ENCODE measurements at places on chromosomes 13 and 19.

DNA sequence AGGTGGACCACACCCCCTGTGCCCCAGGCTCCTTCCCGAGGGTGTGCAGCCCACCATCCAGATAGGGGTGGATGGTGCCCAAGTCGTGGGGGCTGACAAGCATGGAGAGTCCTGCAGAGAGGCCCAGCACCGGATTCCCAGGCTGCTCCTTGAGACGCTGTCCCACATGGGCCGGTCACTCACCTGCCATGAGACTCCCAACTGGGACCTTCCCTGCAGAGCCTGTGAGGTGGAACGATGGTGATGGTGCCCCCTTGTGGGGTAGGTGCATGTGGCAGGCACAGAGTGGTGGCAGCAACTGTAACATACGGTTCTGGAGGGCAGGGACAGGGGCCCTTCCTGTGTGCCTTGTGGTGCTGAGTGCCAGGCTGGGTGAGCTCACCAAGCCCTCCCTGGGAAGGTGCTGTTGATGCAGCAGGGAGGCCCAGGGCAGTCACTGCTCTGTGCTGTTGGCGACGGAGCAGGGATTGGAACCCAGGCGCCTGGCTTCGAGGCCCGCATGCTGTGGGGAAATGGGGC is 33.1 kb downstream of the PPP1R37 start:
- DNase-seq: peak; percentile 40

DNA sequence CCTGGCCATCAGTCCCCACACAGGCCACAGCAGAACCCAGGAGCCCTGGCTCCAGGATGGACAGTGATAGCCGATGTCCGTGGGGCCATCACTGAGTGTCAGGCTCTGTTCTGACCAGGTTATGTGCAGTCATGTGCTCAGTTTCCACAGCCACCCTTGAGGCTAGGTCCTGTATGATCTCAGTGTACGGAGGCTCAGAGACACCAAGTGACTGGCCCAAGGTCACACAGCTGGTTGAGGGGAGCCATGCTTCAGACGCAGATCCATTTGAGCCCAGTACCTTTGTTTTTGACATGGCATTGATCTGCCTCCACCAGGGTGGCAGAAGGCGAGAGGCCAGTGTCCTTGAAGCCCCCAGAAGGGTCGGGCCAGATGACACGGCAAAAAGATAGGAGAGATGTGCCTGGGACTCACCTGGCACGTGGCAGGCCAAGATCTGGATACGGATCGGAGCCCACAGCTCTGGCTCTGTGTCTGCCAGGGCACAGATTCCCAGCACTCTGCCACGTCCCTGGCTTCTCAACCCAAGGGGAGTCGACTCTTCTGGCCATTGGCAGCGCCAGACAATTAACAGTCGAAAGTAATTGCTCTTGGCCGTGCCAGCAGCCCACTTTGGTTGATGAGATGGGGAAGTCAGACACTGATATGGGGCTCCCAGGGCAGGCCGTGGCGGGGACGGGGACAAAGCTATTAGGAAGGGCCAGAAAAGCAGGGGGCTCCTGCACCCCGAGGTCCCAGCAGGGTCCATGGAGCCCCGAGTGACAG is 15.6 kb downstream of the EVI5L start:
- no peak for DNase-seq

- DNase-seq: no peak
Observed at GRCh38 chr13:108037348-108037747, 178.0 kb downstream of the LIG4 start.

DNA sequence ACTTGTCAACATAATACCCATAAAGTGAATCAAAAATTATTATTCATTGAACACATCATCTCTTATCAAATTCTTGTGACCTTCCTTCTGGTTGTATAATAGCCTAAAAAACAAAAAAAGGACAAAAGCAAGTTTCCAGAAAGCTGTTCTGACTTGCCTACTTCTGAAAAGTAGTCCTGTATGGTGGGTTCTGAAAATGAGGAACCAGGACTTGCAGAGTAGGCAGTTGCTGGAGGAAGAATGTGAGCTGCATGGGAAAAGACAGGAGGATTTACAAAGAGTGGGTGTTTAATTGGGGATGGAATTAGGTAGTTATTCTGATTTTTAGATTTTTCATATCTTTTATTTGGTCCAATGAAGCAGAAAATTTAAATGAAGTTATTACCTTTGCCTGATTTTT is 56.7 kb downstream of the RCBTB2 start:
- DNase-seq: no peak

DNA sequence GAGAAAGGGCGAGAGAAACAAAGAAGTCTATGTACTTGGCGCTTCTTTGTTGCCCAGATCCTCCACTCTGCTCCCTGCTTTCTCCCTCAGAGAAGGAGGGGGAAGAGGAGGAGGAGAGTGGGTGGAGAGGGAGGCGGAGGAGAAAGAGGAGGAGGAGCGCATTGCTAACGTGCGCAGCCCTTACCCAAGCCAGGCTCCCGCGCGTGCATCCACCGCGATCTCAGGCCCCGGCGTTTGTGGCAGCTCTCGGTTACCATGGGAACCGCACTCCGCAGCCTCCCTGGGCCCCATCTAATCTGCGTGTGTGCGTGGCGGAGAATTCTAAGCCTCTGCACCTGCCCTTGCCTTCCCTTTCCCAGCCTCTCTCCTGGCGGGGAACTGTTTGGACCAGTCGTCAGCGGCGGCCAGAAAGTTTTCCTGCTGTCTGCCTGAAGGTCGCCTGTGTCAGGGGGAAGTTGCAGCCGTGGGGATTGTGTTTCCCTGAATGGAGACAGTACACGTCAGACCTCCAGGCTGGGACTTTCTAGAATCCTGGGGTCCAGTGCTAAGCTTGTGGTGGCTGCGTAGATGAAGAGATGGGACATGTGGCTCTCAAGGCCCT is at the start of gene ERICH6B:
Gene ERICH6B (minus strand): TSS at position 239 of the 601 bp plus-strand sequence. CDS start 18,734 bp downstream, outside the sequence.
- peak; percentile 18 for DNase-seq

DNA sequence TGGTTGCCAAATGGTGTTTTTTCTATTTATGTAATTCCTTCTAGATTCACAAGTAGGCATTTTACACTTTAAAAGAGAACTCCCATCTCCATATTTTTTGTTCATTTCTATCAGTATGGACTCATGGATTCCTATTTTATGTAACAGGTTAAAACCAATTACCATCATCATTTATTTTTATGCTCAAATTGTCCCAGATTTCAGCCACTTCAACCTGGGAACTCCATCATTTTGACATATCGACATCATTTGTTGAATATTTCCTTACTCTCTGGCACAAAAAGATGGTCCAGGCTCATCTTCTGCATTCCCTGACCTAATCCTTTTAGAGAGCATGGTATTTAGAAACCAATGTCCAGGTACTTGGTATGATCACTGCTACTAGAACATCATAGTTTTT is 79.9 kb downstream of the VWA8 start:
- no peak for DNase-seq

DNA sequence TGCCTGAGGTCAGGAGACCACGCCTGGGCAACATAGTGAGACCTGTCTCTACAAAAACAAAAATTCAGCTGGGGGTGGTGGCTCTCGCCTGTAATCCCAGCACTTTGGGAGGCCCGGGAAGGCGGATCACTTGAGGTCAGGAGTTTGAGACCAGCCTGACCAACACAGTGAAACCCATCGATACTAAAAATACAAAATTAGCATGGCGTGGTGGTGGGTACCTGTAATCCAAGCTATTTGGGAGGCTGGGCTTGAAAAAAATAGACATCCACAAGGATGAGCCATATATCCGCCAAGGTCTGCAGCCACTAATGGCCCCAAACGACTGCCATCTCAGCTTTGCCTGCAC is 3.1 kb downstream of the RPS16 start:
- no peak for DNase-seq

DNA sequence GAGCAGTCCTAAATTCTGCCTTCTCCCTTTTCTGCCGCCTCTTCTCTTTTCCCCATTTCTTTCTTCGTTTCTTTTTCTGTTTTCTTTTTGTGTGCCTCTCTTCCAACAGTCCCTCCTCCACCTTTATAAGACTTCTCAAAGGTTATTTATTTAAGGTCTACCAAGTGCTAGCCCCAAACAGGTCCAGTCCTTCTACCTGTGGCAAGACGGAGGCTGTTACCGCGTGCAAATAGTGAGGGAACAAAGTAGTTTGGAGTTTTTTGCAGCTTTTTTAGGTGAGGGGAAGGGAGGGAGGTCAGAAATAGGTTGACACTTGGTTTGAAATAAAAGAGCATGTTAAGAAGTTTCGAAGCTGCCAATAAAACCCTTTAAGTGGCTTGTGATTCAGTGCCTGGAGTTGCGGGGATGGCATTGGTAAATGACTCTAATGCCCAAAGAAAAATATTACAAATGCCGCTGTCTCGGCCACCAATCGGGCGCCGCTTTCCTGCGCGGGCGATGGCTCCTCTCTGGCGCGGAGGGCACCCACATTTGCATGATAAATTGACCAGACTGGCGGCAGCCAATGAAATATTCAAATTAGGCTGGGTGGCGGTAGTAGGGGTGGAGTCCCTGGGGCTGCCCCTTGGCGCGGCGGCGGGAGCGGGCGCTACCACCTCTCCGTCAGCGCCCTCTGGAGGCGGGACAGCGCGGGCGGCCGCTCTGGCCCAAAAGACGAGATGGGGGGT is 7.5 kb upstream of the TSHZ3 start:
- DNase-seq: no peak

- no peak for DNase-seq
Observed at GRCh38 chr19:38386971-38387549, 774 bp downstream of the GGN start.

- no peak for DNase-seq
Observed at GRCh38 chr19:16038196-16038695, 38.0 kb upstream of the TPM4 start.

DNA sequence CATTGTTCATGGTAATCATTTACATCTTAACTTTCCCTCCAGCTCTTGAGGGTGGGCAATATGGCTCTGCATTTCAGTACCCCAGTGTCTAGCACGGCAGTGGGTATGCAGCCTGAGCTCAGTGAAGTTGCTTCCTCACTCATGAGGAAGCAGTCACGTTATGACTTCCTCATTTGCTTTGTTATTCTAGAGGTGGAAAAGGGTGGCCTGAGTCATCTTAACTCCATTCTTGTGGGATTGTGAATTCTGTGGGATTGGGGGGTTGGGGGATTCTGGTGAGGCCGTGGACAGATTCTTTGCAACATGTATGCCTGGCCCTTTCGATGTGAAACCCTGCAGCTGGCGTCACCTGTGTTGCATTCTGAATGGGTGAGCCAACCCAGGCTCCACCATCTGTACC is 406.7 kb upstream of the ZNF507 start:
- DNase-seq: no peak

DNA sequence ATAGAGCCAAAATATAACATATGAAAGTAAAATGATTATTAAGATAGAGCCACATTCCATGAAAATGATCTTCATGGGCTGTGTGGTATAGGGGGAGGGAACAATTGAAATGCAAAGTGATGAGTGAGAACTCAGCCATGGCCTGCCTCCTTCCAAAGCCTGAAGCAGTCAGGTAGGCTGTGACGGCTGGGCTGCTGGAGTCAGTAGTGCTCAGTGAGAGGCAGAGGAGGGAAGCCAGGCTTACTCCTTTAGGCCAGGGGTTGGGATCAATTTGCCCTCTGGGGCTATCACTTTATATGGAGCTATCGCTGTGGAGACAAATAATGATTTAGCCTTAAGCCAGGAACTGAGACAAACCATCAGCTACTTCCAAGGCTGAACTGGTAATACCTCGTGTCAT is 654.9 kb downstream of the FGF9 start:
- no peak for DNase-seq
